ENCODE measurements at places on chromosomes 12 and 14.
A peak's percentile ranks its signal among the peaks of the same experiment; 100 is the strongest.

- DNase-seq, result no peak
These were observed 19.2 kb upstream of the MAP1LC3B2 start for GRCh38 chr12:116539905-116540482.

GRCh38 chr12:124687174-124687902 is 119.9 kb upstream of the NCOR2 start:
- DNase-seq, result peak; percentile 80

- DNase-seq, result no peak
These were observed 143.1 kb downstream of the ZNF664 start for GRCh38 chr12:124115976-124116690.

DNA sequence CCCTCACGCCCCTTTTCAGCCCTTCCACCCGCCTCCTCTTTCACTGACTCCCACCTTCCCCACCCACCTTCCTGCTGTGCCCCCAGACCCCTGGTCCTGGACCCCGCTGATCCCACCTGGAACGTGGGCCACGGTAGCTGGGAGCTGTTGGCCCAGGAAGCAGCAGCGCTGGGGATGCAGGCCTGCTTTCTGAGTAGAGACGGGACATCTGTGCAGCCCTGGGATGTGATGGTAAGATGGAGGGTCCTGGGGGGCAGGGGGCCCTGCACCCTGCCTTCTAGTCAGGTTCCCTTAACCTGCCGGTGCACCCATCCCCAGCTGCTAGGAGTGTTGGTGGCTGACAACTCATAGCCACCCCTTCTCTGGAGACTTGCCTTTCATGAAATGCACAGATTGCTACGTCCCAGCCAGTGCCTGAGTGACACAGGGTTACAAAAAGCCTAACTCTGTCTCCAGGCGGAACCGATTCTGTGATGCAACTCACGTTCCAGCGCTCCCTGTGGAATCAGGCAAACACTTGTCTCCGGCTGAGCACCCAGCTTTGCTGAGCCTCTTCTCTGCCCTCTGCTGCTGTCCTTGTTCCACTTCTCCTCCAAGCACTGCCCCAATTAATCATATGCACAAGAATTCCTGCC is 15.0 kb upstream of the OAS2 start:
- no peak for DNase-seq

DNA sequence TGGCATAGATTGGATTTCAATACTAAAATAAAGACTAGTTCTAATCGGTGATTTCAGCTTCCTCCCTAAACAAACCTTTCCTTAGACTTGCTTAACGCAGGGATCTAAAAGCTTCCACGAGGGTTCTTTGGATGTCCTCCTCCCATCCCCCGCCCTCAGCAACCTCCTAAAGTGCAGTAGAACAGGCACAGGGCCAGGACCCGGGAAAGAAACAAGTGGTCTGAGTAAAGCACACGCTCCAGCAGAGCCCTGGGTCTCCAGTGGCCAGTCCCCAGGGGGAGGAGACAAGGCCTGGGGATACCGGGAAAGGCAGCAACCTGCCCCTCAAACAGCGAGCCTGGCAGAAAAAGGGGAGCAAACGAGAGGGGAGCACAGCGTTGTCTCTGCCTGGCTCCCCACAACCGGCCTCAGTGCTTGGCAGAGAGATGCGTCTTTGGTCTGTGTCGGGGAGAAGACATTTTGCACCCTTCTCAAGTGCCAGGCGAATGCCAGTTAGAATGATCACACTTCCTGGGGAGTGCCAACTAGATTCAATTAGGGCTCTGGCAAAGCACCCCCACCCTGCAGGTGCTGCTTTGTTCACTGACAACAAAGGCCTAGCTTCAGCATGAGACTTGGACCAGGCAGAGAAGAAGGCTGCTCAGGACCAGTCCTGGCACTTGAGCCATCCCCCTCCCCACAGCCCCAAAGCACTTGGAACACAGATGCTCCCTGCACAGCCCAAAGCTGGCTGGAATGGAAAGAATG is 17.1 kb upstream of the SLC6A12 start:
- DNase-seq, result no peak

GRCh38 chr14:103634156-103634555 is 5.1 kb downstream of the KLC1 start:
- no peak for DNase-seq

Measured in bone marrow (tissue), 2 donors.